ENCODE measurements at places on chromosomes 3 and 15. TPM values are rescaled to one million over a fixed set of nuclear protein-coding genes. Genes with fewer than 3 reads are reported as not detected.

DNA sequence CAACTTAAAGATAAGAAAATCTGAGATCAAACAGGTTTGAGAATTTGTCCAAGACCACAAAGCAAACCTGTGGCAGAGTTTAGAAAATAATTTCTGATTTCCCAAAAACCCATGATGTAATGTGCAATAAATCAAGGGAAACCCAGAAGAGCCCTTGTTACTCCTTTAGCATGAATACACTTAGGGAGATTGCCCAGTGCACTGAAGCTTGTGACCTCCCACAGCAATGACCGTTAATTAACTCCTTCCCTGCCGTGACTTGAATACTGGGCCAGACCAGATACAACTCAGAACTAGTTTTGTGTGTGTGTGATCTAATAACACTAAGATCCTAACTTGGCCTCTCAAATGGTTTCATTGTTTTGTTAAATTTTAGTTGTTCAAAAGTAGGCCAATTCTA lies 2.5 kb downstream of the PRKAR2A start:
- ATAC-seq = no peak

Gene CCDC39
- 0.09 TPM for total RNA-seq

DNA sequence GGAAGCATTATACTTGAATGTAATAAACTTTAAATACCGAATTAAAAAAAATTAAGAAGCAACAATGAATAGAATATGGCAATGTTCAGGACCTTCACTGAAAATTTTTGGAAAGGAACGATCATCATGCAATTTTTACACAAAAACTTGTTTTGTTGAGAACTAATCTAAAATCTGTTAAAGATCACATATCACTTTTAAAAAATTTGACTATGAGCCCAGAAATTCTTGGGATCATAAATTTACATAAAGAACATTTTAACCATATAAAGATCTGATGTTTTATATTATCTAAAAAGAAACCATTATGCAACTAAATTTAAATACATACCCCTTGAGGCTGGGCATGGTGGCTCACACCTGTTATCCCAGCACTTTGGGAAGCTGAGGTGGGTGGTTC lies 76.2 kb upstream of the MELTF start:
- no peak for ATAC-seq

DNA sequence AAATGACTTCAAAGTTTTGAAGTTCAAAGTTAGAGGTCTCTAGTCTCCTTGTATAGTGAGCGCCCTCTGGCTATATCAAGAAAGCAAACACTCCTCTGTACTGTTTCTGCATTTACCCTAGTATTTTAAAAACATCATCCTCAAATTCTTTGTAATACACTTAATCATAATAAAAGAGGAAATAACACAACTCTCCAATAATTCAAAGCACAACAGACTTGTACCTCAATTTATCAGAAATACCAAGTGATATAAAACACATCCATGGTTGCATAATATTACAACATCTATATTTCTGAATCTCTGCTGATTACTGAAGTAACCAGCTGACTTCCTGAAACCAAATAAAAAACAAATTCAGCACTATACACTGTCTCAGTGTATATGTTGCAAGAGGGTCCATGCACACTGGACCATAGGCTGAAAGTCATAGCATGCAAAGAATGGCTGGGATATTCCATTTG lies 12.5 kb downstream of the PLOD2 start:
- ATAC-seq = no peak

DNA sequence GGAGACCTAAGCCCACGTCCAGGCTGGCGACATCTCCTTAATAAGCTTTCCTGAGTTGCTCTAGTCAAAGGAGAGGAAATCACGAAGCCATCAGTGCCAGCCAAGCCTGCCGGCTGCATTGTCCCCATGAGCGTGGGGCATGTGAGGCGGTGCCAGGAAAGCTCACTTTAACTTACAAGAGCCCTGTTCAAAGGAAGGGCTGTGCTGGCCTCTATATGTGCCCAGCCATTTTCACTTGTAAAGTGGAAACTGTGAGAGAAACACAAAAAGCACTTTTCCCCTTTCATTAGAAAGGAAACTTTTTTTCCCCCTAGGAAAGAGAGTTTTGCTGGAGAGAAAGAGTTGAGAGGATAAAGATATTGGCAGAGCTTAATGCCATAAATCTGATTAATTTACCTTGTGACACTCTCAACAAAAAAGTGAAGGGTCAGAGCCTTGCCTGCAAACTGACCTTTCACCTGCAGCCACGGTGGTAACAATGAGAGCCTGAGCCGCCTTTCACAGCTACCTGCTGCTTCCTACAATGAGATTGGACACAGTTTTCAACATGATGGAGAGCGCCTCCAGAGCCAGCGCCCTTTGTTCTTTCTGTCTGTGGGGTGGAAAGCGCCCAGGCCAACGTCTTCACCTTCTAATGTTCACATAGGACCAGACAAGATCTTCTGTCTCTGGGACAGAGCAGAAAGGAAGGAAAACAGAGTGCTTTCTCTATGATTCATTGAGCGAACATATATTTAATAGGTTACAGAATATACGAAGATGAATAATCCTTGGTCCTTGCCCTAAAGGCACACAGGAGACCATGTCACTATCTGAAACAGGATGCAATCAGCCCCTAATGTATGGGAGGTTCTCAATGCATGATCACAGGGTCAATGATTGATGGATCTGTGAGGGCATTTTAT lies 233.1 kb upstream of the HES1 start:
- no peak for ATAC-seq

DNA sequence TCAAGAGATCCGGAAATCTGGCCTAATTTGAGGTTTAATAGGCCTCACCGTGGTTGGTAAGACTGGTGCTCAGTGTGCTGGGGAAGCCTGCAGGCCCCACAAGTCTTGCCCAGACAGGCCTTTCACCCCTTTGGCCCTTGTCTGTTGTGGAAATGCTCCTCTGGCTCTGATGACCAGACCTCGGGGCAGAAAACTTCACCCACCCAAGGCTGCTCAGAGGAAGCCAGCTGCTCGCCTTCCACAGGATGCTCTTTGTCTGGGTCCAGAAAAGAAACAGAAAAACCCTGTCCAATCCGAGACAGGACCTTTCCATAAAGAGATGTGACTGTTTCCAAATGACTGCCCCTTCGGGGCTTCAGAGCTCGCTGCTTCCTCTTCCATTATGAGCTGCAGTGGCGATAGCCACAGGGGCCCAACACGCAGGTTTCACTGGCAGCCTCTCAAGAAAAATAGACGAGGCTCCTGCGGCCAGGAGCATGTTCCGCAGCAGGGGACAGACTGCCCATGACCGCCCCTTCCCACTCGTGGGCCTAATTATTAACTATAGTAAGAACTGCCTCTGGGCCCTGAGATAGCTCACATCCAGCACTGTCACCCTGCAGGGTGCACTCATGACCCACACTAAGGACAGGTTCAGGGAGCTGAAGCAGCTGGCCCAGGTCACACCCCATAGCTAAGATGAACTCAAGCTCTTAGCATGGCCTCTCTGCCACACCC lies 6.8 kb upstream of the SNX22 start:
- ATAC-seq = no peak

- ATAC-seq = no peak
Measured at GRCh38 chr15:26887926-26888666, 21.2 kb downstream of the GABRA5 start.

GRCh38 chr3:129654131-129654530 lies 47.7 kb upstream of the PLXND1 start:
- ATAC-seq = no peak

DNA sequence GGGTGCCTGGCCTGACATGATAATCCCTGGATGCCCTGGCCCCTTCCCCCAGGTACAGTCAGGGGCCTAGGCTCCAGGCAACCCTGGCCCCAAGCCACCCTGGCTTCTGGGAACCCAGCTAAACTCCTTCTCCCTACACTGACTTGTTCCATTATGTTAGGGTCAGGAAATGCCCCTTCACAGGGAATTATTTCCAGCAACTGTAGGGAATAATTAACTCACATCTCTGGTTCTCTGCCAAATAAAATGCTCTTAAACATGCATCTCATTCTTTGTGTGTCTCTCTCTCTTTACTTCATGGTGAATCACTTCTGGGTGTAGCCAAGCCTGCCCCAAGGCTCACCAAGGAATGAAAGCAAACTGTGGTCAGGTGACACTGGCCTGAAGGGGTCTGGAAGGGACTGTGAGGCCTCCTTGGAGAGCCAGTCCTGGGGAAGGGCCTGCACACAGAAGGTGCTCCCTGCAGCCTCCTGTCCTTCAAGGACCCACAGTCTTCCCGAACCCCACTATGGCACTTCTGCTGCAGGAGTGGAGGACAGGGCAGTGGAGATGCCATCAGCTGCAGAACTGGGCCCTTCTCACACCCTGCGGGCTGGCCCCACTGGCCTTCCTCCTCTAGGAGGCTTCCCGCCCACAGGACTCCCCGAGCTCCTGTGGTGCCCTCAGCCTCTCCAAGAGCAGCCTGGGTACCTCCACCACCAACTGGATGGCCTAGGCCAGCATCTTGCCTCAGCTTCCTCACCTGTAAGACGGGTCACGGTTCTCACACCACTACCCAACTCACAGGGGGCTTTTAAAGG lies 17.6 kb downstream of the TKT start:
- ATAC-seq = peak; percentile 76

DNA sequence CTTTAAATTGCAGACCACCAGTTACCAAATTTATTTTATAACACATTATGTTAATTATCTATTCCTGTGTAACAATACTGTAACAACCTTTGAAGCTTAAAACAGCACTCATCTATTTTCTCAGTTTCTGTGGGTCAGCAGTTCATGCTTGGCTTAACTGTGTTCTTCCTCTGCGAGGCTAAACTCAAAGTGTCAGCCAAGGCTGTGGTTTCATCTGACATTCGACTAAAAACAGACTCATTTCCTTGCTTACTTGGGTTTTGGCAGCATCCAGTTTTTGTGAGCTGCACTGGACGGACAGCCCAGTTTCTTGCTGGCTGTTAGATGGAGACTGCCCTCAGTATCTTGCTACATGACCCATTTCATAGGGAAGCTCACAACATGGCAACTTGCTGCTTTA lies 247.3 kb upstream of the KCNH8 start:
- ATAC-seq = no peak

Gene CPB1
- total RNA-seq = 0.15 TPM

Gene SYNM
- total RNA-seq = 95.2 TPM

- ATAC-seq = no peak
Measured at GRCh38 chr3:71360180-71360579, 223.3 kb downstream of the FOXP1 start.

DNA sequence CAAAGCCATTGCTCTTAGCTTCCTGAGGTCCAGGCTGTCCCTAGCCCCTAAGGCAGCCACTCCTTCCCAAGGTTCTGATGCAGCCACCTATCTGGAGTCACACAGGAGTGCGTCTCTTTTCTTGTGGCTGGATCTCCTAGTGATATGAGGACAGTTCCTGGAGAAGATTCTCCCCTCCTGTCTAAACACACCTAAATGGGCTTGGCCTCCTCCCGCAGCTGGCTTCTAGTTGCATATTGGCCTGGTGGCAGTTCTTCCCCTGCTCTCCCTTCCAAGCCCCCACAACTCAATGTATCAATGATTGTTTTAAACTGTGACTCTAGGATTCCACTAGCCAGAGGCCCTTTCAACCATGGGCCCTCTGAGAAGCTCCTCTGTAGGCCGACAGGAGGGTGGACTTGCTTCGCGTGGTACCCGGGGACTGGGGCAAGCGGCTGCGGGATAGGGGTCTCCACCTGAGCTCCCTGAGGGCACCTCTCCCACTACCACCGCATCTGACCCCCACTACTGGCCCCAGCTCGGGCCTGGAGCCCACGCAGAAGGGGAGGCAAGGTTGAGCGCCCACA lies 1.4 kb downstream of the ITGA11 start:
- ATAC-seq = no peak

Gene OR5K3
- not detected for total RNA-seq

DNA sequence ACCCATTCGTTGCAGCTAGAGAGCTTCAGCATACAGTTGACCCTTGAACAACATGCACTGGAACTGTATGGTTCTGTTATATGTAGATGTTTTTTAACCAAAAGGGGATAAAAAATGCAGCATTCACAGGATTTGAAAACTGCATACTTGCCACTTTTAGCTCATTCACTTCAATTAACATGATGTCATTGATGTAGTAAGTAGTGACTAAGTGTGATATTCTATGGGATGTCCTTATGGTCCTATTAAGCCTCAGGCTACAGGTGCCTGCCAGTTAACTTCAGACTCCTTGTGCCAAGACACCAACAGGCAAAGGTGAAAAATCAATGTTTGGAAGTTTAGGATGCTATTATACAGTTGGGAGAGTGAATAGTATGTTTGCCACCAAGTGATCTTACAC lies 553.6 kb upstream of the NECTIN3 start:
- ATAC-seq = no peak

Gene ACTRT3
- 0.05 TPM for total RNA-seq

GRCh38 chr15:99509686-99510461 lies 55.9 kb upstream of the MEF2A start:
- no peak for ATAC-seq

- no peak for ATAC-seq
Measured at GRCh38 chr3:58429657-58430056, 4.0 kb downstream of the PDHB start.

Gene CFAP92
- total RNA-seq = 0.27 TPM

Gene CPN2
- 0.19 TPM for total RNA-seq

DNA sequence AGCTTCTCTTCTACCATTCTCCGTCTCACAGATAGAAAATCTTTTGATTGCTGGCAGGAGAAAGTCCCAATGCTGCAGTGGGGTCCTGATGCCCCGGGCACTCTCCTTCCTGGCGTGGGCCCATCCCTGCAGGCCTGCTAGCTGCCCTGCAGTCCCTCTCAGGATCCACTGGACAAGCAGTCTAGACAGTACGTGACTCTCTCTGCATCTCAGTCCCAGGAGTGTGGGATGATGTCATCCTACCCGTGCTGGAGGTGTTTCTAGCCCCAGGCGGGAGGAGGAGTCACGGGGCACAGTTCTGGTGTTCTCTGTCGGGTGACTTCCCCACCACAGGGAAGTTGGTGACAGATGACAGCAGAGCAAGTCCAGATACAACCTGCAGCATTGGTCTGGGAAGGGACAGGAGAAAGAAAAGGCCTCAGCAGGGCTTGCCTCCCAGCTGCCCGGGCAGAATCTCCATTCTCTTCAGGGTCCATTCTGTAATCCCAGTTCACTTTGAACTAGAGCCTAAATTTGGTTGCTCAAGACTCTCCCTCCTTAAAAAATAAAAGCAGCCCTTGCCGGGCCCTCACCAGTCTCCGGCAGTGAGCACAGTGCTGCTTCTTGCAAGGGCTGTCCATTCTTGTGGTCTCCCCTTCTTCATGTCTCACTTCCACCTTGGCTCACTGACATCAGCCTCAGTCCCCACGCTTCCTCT lies 30.6 kb downstream of the SLC28A1 start:
- peak; percentile 99 for ATAC-seq

DNA sequence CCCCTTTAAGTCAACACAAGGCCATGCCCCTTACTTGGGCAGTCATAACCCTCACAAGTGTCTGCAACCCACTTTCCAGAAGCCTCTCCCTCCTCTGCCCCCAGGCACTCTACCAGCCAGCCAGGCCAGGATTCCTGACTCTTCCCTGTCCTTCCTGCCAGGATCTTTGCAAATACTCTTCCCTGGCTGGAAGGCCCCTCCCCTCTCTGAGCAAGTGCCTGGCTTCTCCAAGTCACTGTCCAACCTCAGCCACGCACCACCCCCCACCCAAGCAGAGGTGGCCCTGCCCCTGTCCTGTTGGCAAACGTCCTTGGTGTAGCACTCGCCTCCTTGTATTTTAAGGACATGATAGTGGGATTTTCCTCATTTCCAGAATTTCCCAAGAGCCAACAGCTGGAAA lies 54.7 kb upstream of the USP3 start:
- no peak for ATAC-seq
